ENCODE measurements at places on chromosomes 16 and 17. TPM values are rescaled to one million over a fixed set of nuclear protein-coding genes. Genes with fewer than 3 reads are reported as not detected.
A peak's percentile ranks its signal among the peaks of the same experiment; 100 is the strongest.

DNA sequence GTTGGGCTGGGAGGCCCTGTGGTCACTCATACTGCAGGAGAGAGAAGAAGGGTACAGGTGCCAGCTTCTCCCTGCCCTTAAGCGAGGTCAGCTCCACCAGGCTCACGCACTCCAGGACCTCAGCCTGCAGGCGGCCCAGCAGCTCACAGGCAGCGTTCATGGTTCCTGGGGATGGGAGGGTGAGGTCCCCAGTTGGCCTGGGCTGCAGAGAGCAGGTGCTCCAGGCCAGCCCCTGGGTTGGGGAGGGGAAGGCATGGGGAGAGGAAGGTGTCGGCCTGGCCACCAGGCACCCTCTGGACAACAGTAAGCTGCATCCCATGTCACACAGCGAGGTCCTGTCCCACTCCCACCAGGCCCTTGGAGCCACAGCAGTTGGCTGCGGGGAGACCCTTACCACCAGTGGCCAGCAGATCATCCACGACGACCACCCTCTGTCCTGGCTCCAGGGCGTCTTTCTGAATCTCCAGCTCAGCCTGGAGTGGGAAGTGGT is 2.0 kb downstream of the APRT start:
- peak overlapping the region; percentile 90 for H3K4me3 ChIP-seq
- H3K27ac ChIP-seq = peak overlapping the region; percentile 97
- H3K27me3 ChIP-seq = no peaks in the 10 kb centered on the region
- DNase-seq = no peak
- peaks cover 49% of the 10 kb centered on the region for H3K36me3 ChIP-seq

- no peak overlapping the region for H3K4me3 ChIP-seq
- H3K4me1 ChIP-seq = no peaks in the 10 kb centered on the region
- no peak overlapping the region for H3K27ac ChIP-seq
- no peaks in the 10 kb centered on the region for H3K27me3 ChIP-seq
Measured at GRCh38 chr16:10655415-10655977, 39.2 kb downstream of the TEKT5 start.

DNA sequence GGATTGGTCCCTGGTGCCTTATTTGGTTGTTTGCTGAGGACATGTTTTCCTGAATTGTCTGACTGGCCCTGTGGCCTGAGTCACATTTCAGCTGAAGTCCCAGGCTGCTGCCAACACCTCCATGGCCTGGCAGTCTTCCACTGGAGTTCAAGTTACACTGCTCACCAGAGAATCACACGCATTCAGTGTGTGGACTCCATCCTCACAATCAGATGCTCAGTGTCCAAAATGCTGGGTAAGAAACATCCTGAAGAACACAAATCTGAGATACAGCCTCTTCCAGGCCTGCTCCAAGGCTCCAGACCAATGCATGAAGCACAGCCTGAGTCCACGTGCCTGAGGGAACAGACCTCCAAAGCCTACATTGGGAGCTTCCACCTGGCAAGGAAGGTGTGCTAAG is 19.2 kb downstream of the CD300LB start:
- peaks cover 10% of the 10 kb centered on the region for H3K27me3 ChIP-seq
- DNase-seq = no peak
- peaks cover 10% of the 10 kb centered on the region for H3K36me3 ChIP-seq
- no peak overlapping the region for H3K4me3 ChIP-seq
- peak overlapping the region; percentile 97 for H3K27ac ChIP-seq

DNA sequence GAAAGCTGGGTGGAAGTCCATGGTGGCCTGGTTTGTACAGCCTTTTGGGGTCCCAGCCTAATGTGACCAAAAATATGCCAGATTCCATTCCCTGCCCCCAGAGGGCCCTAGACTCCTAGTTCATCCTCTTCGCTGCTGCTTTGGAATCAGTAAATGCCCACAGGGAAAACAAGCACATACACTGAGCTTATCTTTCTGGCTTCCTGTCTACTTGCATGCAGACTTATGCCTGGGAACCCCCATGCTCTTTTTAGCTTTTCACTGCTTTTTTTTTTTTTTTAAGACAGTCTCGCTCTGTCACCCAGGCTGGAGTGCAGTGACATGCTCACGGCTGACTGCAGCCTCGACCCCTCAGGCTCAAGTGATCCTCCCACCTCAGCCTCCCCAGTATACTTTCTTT is 6.2 kb upstream of the CD300LG start:
- H3K36me3 ChIP-seq = no peaks in the 10 kb centered on the region
- H3K27ac ChIP-seq = no peak overlapping the region
- H3K4me3 ChIP-seq = no peak overlapping the region
- no peak for DNase-seq
- H3K4me1 ChIP-seq = no peaks in the 10 kb centered on the region

DNA sequence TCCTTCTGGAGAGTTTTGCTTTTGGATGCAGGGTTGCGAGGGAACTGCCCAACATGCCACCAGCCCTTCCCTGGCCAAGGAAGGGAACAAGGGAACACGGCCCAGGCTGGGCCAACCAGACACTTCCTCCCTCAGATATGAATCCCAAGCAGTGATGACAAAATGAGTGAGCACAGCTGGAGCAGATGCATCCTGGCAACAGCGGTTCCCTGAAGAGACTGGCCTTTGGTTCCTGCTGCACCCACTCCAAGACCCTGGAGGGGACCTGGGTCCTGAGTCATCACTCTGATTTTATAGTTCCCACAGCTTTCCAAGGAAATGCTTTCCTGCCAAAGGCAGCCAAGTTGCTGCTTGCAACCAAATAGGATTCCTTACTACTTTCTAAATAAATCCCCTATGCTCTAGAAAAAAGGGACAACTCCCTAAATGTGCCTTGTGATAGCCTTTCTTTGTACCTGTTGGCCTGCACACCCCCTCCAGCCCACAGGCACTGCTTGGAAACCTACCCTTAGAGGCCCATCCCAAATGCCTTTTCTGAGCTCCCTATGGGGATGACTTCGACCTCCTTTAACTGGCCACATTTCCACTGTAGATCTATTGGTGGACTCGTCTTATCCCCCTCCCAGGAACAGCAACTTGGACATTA is 5.3 kb downstream of the ST3GAL2 start:
- no peaks in the 10 kb centered on the region for H3K27me3 ChIP-seq
- peaks cover 14% of the 10 kb centered on the region for H3K36me3 ChIP-seq
- no peak overlapping the region for H3K4me3 ChIP-seq
- DNase-seq = no peak
- peaks cover 54% of the 10 kb centered on the region for H3K4me1 ChIP-seq

GRCh38 chr17:47846716-47847340 is 4.1 kb downstream of the SP6 start:
- H3K27ac ChIP-seq = no peak overlapping the region
- peaks cover 18% of the 10 kb centered on the region for H3K4me1 ChIP-seq
- no peak for DNase-seq
- H3K27me3 ChIP-seq = peaks cover 65% of the 10 kb centered on the region
- no peaks in the 10 kb centered on the region for H3K36me3 ChIP-seq
- no peak overlapping the region for H3K4me3 ChIP-seq

Gene ESRP2
- total RNA-seq = 0.34 TPM

Gene NPIPB13
- 14.9 TPM for total RNA-seq
